ENCODE measurements at places on chromosomes 4 and X.
A peak's percentile ranks its signal among the peaks of the same experiment; 100 is the strongest.

- no peak for DNase-seq
These were observed 197.2 kb downstream of the BANK1 start for GRCh38 chr4:101987623-101988243.

GRCh38 chr4:9880406-9881197 is 99.2 kb downstream of the DRD5 start:
- no peak for DNase-seq

- no peak for DNase-seq
These were observed 17.4 kb downstream of the FAM199X start for GRCh38 chrX:104183685-104184084.

- no peak for DNase-seq
These were observed 101.8 kb upstream of the HPF1 start for GRCh38 chr4:169859366-169860216.

- peak; percentile 29 for DNase-seq
These were observed 8.9 kb upstream of the HTRA3 start for GRCh38 chr4:8260656-8261111.

- DNase-seq = no peak
These were observed 1069.5 kb downstream of the FAM133A start for GRCh38 chrX:94743478-94743877.

DNA sequence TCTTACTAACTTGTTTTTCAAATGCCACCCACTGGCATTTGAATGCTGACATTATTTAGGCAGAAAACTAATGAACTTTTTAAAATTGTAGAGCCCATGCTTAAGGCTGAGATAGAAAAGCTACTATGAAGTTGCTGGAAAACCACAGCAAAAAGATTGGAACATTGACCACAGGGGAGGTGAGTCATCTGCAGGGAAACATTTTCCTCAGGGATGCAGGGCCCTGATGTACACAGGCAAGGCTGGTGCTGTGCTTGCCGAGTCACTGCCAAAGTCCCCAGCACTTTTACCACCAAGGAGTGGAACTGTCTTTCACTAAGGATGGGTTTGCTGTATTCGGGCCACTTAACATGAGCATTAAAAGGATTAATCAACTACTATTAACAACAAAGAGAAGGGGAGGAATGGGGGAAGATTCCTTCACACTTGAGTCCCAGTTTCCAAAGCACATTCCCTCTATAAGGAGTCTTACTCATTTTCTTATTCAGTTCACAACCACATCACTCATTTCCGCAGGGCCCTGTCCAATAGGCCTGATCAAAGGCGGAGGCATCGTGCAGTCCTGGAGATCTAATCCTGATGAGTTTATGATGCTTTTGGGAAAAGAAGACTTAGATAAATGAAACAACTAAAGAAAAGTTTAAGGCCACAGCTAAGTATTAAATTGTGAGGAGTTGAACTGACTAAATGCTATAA is 202.9 kb upstream of the NPY2R start:
- peak; percentile 79 for DNase-seq

DNA sequence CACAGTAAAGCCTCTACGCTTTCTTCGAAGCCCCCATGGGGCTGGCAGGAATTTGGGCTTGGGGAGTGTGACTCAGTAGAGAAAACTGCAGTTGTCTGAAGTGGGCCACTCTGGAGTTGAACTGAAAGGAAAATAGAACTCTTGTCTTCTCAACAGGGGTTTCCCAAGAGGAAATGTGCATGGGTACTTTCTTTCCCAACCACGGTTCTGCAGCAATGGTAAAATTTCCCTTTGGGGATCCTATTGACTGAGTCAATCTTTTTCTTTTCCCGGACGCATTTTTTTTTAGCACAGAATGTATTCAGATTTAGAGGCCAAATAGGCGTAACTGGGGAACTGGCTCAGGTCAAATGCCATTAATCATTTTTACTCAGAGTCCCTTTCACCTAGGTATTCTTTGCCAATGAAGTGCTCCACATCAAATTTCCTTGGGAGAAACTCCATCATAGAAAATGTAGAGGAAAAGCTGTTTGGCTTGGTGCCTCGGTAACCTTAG is 269.3 kb downstream of the STIM2 start:
- no peak for DNase-seq

DNA sequence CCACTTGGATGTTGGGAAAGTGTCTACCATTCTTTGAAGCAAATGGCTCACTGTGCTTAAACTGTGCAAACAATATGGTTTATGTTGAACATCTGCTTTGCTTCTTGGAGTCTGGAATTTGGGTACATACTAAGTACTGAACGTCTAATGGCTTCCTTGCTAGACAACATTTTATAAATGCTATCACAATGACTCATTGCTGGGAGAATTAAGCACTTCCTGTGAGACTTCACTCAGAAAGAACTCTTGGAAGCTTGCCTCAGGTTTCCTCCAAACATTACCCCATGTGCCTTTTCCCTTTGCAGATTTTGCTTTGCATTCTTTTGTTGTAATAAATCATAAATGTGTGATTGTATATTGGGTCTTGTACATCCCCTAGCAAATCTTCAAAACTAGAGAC is 139.7 kb downstream of the PACRGL start:
- peak; percentile 55 for DNase-seq

GRCh38 chr4:86818211-86818610 is 31.0 kb downstream of the SLC10A6 start:
- DNase-seq = no peak

GRCh38 chr4:53432528-53433424 is 55.3 kb downstream of the FIP1L1 start:
- no peak for DNase-seq

DNA sequence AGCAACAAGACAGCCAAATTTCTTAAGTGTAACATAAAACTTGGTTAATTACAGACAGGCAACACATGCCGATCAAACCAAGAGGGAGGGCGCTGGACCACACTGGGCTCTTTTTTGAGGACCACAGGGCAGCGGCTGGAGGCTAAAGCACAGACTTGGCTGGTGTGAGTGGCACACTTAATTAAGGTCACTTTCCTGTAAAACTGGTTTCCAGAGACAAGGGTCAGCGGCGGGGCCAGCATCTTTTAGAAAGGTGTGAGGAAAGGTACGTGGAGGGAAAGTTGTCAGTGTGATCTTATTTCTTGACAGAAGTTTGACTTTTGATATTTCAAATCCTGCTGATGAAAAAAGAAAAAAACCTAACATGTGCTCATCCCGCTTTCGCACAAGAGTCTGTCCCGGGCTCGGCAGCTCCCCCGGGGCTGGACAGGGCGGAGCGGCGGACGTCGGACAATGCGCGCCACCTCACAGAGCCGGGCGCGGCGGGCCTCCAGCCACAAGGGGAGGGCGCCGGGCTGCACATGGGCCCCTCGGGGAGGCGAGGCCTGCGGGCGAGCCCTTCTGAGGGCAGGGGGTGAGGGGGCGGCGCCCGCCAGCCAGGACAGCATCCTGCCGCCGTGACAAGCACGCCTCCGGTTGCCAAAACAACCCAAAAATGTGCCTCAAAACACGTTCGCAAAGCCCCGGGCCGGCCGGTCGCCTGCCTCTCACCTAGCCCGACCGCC is 660 bp upstream of the HSPA4L start:
- DNase-seq = peak; percentile 25

DNA sequence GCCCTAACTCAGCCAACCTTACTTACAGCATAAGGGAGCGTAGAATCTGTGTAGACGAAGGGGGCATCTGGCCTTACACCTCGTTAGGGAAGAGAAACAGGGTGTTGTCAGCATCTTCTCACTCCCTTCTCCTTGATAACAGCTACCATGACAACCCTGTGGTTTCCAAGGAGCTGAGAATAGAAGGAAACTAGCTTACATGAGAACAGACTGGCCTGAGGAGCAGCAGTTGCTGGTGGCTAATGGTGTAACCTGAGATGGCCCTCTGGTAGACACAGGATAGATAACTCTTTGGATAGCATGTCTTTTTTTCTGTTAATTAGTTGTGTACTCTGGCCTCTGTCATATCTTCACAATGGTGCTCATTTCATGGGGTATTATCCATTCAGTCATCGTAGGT is 14.6 kb downstream of the PLP1 start:
- no peak for DNase-seq

- DNase-seq = peak; percentile 79
These were observed 618.0 kb downstream of the CCSER1 start for GRCh38 chr4:90745176-90745575.

GRCh38 chr4:186021461-186022167 is 47.3 kb upstream of the TLR3 start:
- DNase-seq = no peak

DNA sequence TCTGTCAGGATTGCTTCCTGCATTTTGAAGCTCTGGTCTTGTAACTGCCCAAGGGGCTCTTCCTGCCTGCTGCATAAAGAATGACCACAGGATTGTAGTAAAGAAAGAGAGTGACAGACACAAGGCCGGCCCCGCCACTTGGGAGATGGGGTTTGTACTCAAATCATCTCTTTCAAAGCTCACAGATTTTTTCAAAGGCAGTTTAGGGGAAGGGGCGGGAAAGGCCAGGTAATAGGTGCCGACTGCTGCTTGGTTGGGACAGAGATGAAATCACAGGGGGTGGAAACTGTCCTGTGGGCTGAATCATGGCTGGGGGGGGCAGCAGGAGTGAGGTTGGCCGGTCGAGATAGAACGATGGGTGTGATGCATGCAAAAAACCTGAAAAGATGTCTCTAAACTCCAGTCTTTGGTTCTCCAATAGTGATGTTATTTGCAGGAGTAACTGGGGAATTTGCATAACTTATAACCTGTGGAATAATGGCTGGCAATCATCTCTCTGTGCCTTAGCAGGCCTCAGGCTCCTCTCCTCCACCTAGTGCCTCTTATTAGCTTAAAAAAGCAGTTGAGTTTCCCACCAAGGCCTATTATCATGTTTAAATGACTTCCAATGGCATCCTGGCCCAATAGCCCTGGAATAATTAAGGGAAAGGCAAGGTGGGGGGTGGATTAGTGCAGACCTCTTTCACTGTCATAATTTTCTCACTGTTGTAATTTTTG is 778.4 kb upstream of the FRG1 start:
- DNase-seq = no peak

GRCh38 chr4:30833206-30833605 is 113.0 kb downstream of the PCDH7 start:
- DNase-seq = no peak

DNA sequence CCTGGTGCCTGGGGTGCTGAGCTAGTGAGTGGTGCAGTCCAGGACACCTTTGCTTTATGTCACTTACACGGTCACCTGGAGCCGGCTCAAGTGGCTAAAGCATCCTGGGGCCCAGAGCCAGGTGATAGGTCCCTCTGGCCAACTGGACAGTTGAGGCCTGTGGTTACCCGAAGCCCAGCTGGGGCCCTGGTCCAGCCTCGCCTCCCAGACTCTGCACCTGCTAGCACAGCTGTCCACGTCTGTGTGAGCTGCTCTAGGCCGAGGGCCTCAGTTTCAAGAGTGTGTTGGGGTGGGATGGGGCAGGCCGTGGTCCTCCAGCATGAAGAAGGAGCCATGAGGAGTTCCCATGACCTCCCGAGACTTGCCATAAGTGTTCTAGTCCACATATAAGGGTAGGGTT is 7.7 kb upstream of the ADD1 start:
- no peak for DNase-seq

DNA sequence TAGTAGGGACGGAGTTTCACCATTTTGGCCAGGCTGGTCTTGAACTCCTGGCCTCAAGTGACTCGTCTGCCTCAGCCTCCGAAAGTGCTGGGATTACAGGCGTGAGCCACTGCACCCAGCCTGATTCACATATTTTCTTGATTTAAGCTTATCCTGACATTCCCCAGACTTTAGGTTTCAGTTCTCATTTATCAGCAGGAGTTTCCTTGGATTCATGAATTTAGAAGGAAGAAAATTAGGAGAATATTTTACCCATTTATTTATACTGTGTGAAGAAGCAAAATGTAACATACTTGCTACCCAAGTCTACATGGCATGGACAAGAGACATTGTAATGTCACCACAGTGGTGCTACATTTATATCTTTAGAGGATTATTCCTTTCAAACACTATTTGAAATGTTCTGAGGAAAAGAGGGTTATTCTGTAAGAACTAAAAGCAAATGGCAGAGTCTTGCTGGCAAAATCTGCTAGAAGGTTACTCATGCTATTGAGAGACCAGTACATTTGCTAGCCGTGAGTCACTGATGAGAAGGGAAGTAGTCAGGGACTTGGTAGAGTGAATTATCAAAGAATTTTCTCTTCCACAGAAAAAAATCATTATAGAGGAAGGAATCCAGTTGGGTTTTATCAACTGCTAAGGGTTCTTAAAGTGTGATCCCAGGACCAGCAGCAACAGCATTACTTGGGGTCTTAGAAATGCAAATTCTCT is 26.1 kb upstream of the CFAP299 start:
- DNase-seq = peak; percentile 77

DNA sequence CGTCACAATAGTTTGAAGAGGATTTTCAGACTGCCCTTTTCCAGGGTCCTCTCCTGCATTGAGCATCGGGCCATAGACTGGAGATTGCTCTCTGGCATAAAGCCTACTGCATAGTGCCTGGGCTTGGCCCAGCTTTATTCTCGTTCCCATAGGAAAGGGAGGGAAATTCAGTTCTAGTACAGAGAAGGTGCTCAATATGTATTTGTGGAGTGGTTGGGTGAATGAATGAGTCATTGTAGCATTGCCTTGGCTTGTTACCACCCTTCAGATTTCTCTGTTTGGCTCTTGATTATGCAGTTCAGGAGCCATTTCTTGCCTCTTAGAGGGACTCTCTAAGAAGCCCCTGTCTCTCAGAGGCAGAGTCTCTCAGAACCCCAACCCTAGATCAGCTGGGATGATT is 2.6 kb downstream of the TMEM35A start:
- no peak for DNase-seq

DNA sequence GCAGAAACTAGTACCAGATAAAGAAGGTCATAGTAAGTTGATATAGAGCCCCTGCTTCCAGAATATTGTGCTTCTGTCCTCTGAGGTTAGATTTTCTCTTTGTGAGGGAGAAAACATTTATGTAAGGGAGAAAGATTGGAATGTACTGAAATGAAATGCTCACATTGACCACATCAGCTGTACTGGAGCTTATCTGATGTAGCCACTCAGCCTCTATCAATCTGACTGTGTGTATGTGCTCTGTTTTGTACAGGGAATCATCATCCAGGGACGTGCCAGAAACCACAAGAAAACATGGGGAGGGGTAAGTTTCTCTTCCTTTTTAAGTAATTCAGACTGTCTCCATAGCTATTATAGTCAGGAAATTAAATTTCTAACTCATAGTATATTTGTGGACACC is 56.8 kb downstream of the PRRG1 start:
- peak; percentile 47 for DNase-seq

DNA sequence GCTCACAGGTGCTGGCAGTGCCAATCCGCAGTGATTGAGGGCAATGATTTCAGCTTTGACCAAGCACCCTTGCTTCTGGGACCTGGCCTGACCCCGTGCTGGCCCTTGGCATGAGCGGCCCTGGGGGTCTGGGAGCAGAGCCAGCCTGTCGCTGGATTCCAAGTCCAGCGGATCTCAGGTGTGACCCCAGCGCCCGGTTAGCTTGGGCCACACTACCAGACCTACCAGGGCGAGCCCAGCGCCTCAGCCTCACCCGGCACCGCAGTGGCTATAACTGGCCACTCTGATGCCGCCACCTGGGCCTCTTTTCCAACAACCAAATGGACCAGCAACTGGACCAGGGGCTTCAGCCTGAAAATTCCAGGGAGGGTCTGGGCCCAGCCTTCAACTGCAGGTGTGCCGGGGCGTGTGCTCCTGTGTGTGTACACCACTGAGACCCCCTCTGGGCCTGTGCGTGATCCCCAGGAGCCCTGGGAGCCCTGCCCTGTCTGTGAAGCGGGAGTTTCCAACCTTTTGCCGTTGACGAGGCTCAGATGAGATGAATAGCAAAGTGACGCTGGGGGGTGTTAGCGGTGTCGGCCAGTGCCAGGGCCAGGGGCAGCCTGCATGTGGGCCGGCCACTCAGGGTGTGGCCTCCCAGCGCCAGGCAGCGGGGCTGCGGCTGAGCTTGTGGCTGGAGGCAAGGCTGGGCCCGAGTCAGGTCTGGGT is 658 bp downstream of the SH3TC1 start:
- no peak for DNase-seq

GRCh38 chrX:150572206-150572605 is 3.8 kb downstream of the MTM1 start:
- no peak for DNase-seq
